ENCODE measurements at places on chromosomes 3 and 15.

DNA sequence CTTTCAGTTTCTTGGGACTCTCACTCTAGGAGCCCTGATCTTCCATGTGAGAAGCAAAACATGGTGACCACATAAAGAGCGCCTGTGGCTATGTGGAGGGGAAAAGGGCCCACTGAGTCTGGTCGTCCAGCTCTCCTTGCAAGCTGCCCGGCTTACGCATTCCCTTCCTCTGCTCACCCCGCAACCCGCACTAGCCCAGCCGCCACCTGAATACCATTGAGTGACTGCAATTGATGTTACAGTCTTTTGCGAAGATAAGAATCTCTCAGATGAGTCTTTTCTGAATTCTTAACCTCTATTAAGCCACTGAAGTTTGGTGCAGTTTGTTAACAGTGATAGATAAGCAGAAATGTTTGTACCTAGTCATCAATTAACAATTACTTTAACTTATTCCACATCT, 589.0 kb upstream of the DPPA4 start:
- no peak for DNase-seq

DNA sequence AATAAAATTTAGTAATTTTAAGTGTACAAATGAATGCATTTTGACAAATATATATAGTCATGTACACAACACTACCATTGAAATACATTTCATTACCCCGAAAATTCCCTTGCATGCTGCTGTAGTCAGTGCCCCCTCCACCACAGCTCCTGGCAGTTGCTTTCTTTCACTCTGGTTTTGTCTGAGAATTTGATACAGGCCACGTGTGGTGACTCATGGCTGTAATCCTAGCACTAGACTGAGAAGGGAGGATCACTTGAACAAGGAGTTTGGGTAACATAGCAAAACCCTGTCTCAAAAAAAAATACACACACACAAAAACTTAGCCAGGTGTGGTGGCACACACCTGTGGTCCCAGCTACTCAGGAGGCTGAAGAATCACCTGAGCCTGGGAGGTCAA, 65.4 kb downstream of the TFRC start:
- DNase-seq = peak; percentile 41

- peak; percentile 33 for DNase-seq
Measured at GRCh38 chr15:50166216-50166615, 15.8 kb upstream of the SLC27A2 start.

DNA sequence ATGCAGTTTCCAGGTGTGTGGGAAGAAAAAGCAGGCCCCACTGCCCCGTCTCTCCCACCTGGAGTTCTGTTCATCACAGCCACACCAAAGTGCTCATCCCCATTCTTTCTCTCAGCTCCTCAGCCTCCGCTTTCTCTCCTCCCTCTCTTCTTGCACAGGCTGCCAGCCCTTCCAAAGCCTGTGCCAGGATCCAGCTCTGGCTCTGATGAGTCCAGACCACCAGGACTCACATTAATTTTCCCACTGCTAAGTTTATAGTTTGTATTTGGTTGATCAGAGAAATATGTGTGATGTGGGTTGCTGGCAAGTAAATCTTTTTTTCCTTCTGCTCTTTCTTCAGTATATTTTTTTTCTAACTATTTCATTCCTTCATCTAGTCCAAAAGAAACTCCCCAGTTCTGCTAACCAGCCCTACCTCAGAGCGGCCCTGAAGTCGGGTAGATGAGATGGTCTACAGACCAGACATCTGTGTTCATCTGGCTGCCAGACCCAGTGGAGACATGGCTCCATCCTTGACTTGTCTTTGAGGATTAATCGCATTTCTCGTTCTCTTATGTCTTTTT, 49.8 kb downstream of the BOC start:
- no peak for DNase-seq

GRCh38 chr3:197139586-197139985, 110.0 kb upstream of the MELTF start:
- DNase-seq = no peak

GRCh38 chr15:59532770-59533379, 78.7 kb upstream of the GCNT3 start:
- DNase-seq = no peak

Measured in skeletal muscle cell (primary cell).